Stimulated activated CD8-positive, alpha-beta memory T cell treated with anti-CD3 and anti-CD28 coated beads, Interleukin-15, amount 100 ng/mL, for 48 hours (primary cell): ENCODE measurements at places on chromosomes 3 and 15.

- DNase-seq, result no peak
Observed at GRCh38 chr3:152471814-152472671, 203.3 kb downstream of the MBNL1 start.

- DNase-seq, result no peak
Observed at GRCh38 chr3:170520996-170521395, 64.9 kb downstream of the SLC7A14 start.

- DNase-seq, result no peak
Observed at GRCh38 chr15:82781349-82781748, 24.5 kb downstream of the FSD2 start.

DNA sequence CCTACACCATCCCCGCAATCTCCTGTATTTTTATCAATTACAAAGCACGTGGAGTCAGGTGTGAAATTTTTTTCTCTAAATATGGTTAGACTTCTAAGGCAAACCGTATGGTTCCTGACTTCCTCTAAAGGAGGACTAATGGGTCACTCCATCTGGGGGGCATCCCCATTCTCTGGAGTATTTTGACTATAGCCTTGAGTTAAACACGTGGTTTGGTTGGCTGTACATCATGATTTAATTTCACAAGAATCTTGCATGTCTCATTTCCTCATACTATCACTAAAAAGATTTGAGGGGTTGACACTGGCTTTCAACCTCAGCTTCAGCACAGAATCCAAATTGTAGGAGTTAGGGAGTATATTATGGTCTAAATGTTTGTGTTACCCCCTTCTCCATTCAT, 25.3 kb upstream of the ZNF770 start:
- DNase-seq, result no peak

GRCh38 chr3:73827204-73827603, 202.5 kb upstream of the PDZRN3 start:
- DNase-seq, result no peak

DNA sequence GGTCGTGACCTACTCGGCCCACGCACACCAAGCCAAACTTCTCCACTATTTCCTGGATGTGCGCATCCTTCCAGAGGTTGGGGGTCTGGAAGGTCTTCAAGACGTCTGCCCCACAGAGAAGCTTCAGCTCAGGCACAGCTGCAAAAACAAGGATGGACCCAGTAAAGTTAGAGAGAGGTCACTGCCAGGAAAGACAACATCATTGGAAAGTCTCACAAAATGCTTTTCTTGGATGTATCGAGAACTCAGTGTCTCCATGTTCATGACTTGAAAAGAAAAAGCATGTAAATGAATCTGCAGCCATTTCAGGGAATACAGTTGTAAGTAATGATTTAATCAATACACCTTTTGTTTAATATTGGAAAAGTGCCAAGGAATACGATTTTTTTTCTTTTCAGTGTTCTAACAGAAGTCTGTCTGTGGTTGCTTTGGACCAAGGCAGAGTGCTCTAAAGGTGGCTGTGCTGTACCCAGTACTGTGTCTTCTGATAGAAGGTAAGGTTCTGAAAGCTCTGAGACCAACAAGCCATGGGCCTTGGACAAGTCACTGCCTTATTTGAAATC, 21.8 kb upstream of the RBP1 start:
- DNase-seq, result no peak

DNA sequence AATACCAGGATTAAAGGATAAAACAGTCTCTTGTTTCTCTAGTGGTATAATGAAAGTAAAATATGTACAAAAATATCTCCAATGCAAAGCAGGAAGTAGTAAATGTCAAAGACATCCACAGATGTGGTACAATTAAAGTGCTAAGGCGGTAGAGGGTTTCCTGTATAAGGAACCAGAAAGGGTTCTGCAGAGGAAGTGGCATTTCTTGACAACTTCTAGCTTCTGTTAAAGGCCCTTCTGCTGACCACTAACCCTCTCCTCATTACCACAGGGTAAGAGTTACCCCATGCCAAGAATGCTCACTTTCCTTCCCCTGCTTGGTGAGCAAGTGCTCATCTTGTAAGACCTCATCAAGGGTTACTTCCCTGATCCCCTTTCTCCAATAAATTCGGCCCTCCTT, 883.6 kb upstream of the NR2F2 start:
- DNase-seq, result no peak

DNA sequence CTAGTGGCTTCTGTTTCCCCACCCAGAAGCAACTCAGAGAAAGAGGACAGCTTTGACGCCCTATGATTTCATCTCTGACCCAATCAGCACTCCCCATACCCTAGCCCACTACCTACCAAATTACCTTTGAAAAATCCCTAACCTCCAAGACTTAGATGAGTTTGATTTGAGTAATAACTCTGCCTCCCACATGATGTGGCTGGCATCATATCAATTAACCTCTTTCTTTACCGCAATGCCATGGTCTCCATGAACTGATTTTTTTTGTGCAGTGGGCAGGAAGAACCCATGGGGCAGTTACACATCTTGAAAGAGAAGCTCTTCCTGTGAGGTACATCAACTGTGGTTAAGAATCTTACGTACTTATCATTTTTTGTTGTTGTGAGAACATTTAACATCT, 25.5 kb upstream of the APOD start:
- no peak for DNase-seq

- no peak for DNase-seq
Observed at GRCh38 chr3:73432023-73432705, 192.6 kb downstream of the PDZRN3 start.

- DNase-seq, result no peak
Observed at GRCh38 chr15:50249704-50250103, 15.8 kb downstream of the HDC start.

DNA sequence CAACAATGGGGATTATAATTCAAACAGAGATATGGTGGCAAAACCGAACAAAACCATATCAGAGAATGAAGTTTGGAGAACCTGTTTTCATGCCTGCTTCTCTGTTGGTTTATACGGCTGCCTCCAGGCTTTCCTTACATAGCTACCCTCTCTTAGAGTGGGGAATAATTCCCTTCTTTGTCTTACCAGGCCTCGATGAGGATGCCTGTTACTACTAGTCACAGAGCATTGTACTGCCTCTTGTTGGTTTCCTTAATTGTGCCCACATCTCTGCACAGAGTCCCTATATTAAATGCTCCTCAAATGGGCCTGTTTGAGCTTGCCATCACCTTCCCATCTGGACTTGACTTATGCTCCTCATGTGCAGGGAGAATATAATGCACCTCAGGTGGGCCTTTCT, 92.9 kb downstream of the NCEH1 start:
- DNase-seq, result no peak

- DNase-seq, result no peak
Observed at GRCh38 chr3:148319161-148319915, 378.4 kb upstream of the AGTR1 start.

- DNase-seq, result no peak
Observed at GRCh38 chr15:63946524-63947065, 99.7 kb downstream of the DAPK2 start.

- no peak for DNase-seq
Observed at GRCh38 chr3:142586803-142587406, 8.4 kb upstream of the ATR start.

GRCh38 chr3:7917443-7918151, 584.0 kb upstream of the LMCD1 start:
- peak; percentile 10 for DNase-seq

- no peak for DNase-seq
Observed at GRCh38 chr15:85792912-85793590, 1.7 kb downstream of the KLHL25 start.

DNA sequence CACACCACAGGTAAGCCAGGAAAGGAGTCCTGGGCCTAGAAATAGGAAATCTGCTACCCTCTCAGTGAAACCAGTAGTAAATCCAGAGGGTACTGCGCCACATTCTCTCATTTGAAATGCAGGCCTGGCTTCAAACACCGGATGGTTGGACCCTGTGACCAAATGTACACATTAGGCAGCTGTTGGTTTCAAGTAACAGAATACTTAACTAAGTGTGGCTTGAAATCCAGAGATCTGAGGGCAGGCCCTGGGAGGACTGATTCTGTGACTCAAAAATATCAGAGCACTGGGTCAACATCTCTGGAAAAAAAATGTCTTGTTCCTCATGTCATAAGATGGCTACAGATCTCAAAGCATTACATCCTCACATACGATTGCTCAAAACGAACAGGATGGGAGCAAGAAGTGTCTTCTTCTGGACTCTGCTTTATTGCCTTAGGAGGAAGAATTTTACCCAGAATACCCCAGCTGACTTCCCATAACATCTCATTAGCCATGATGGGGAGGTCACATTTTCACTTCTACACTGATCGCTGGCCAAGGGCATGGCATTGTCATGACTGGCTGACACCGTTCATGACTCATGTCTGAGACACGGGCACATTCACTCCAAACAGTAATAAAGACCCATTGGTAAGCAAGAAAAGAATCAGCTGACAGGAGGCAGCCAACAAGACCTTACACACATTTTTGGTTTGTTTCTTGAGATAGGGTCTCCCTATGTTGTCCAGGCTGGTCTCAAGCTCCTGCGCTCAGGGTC, 166.0 kb downstream of the ARRDC4 start:
- DNase-seq, result no peak

GRCh38 chr15:73683257-73683776, 866 bp upstream of the CD276 start:
- DNase-seq, result no peak

DNA sequence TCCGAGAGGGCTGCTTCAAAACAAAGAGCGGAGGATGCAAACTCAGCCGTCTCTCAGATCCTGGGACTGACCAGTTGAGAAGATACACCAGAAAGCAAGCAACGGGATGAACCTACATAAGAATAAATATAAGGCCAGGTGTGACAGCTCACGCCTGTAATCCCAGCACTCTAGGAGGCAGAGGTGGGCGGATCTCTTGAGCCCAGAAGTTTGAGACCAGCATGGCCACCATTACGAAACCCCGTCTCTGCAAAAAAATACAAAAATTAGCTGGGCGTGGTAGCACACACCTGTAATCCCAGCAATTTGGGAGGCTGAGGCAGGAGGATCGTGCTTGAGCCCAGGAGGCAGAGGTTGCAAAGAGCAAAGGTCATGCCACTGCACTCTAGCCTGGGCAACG, 31.7 kb downstream of the RBPMS2 start:
- DNase-seq, result no peak

GRCh38 chr15:46260937-46261336, 626.1 kb downstream of the SQOR start:
- no peak for DNase-seq

DNA sequence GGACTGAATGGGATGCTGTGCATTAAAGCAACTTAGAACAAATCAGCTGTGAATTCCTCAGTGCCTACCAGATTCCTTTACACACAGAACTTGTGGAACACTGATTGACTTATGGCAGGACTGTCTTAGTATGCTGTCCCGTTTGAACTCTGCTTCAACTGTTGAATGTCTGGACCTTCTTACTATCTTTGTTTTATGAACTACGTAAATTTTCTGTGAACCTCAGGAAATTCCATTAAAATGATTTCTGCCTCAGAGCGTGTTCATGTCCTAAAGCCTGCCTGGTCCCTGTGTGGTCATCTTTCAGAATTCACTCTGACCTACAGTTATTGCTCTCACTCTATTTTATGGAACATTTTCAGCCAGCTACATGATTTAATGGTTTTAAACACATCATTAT, 29.4 kb upstream of the FBN1 start:
- no peak for DNase-seq

DNA sequence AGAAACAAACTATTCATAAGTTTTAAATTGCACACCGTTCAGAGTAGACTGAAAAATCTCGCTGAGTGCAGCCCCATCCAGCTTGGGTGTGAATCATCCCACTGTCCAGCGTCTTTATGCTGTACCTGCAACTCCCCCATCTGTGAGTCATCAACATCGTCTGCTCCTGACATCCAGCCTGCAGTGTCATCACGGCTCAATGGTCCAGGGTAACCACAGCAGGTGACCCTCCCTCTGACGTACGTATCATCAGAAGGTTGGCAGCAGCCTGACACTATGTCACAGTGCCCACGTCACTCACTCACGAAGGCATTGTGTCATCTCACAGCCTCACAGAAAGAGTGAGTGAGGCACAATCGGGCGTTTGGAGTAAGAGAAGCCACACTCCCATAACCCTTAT, 65.2 kb downstream of the TPRA1 start:
- no peak for DNase-seq

DNA sequence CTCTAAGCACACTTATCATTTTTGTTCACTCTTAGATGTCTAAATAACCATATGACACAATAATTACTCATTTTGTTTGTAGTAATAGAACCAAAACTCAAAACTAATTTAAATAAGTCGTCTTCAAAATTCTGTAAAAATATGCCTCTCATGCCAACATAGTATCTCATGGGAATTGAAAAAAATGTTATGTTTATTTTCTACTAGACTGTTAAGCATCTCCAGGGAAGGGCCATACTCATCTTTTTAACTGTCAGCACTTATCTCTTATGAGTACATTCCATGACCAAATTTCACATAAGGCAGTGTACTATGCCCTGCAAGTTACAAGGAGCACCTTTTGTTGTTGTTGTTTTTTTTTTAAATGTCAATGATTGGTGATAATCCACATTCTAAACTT, 18.3 kb upstream of the USF3 start:
- DNase-seq, result no peak

DNA sequence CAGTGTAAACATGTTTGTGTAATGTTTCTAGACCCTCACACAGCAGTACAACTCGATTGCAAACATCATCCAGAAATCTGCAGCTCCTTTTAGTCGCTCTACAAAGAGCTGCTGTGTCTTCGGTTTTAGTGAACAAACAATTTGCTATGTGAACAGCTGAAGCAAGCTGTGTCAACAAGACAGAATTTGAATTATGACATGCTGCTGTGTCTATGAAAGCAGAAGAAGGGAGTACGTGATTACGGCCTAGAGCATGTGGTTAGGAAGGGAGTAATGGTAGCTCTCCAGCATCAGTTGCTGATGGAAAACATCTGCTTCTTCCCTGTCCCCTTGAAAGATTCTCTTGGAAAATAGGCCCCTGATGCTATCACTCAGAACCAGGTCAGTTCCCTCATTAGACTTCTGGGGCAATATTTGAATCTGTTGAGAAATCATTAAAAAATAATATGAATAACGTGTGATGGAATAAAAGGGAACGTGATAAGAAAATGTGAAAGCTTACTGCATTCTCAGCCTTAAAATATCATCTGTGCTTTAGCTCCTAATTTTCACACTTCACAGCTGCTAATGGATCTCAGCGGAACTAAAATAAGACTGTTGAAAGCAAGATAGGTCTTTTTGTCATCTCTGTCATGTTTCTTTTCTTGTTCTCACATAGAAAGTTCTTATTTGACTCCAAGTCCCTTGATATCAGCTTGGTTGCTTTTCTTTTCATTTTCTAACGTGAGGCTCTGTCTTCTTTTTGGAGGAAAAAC, 891.5 kb downstream of the ROBO2 start:
- no peak for DNase-seq

DNA sequence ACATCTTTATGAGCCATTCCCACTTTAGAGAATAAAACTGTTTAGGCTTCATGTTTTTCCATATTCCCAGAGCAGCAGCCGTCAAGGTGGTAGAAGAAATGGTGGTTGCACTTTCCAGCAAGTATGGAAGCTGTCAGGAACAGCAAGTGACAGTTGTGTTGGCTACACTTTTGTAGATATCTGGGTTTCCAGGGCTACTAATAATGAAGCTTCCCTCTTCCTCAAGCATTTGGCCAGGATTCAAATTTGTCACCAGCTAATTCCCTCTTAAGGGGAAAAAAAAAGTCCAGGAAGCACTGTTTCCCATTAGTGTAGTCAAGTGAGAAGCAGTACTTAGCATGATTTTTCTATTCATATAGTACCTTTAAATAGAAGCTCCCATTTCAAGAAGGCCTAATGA, 252.8 kb downstream of the IGSF11 start:
- no peak for DNase-seq
